ENCODE measurements at places on chromosomes 4 and X.

- no peak for DNase-seq
These were observed 101.0 kb downstream of the ADGRA3 start for GRCh38 chr4:22414833-22415232.

GRCh38 chr4:168264903-168265302, 53.6 kb downstream of the DDX60 start:
- DNase-seq, result no peak

- no peak for DNase-seq
These were observed 591.5 kb upstream of the PITX2 start for GRCh38 chr4:111214371-111214770.

DNA sequence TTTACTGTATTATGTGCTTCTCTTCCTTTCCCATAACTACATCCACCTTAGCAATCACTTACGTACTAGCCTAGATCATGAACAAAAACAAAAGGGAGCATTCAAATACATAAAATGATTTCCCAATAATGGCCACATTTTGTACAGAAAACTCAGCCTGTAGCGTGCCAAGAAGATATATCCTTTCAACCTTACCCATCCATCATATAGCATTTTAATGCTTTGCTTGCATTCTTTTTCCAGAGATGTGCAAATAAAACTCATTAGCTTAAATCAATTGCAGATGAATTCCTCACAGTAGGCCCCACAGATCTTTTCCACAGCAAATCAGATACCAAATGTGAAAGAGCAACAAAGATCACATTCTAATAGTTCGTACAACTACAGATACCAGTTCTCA, 20.8 kb downstream of the GRSF1 start:
- no peak for DNase-seq

GRCh38 chr4:54513204-54513603, 144.6 kb upstream of the KIT start:
- no peak for DNase-seq

- no peak for DNase-seq
These were observed 98.5 kb upstream of the FAM9C start for GRCh38 chrX:13142891-13143290.

DNA sequence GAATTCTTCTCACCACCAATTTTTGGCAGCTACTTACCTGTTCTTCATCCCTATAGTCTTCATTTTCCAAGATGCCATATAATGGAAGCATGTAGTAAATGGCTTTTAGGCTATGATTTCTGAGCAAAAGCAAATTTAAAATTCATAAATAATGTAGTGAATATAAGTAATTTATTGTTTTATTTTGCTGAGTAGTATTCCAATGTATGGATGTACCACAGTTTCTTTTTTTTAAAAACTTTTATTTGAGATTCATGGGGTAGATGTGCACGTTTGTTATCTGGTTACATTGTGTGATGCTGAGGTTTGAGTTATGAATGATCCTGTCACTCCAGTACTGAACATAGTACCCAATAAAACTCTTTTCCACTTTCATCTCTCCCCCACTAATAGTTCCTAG, 369.1 kb downstream of the IL15 start:
- no peak for DNase-seq

DNA sequence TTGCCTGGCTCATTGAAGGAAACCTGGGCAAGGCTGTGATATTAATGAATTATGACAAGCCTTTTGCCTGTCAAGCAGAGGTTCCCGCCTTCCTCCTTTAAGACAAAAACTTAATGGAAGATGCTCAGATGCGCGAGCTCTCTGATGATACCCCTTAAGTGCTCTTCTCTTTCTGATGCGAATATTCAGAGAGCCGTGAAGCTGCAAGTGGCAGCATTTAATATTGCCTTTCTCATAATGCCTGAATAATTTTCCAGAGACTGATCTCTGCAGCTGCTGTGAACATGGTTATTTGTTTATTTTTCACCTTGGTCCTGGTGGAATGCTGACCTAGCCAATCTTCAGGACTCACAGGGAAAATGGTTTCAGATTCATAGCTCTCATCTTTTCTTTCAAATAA, 251.8 kb downstream of the TENM3 start:
- no peak for DNase-seq

DNA sequence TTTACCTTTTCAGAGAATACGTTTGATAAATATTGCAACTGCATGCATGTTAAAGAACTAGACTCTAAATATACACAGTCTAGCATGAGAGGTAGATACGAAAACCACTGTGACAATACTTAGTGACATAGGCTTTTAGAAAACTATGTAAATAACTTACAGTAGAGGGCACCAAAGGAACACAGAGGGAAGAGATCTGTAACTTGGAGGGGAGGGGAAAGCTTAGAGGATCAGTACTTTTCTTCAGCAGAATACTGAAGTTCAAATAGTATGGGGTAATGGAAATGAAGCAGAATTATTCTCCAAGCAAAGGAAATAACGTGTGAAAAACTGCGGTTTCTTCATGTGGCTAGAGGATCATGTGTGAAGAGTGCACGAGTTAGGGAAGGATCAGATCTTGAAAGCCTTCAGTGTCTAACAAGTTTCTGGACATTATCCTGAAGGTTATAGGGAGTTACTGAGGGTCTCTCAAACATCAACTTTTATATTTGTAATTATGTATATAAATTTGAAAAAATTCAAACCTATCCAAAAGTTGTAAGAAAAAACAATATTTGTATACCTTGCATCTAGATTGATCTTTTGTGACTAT, 264.3 kb downstream of the NPFFR2 start:
- no peak for DNase-seq

- no peak for DNase-seq
These were observed 296.1 kb upstream of the LDB2 start for GRCh38 chr4:17194586-17194985.

- no peak for DNase-seq
These were observed 325.9 kb downstream of the EPHA5 start for GRCh38 chr4:65344278-65344825.

DNA sequence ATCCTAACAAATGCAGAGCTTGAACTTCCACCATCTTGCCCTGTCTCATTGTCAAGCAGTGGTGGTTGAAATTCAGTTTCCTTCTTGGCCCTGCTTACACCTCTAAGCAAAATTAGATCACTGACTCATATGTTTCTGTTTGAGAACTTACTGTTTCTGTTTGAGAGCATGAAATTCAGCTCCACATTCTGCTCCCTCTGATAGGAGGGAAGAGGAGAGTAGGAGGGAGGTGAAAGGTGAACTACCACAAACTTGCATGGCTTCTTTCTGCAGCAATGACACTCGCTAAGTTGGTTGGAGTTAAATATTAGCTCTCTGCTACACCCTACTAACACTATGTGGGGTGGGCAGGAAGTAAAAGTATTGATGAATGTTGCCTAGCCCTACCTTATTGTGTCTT, 117.8 kb upstream of the EDA2R start:
- no peak for DNase-seq

- DNase-seq, result peak; percentile 61
These were observed 72.0 kb downstream of the FAT1 start for GRCh38 chr4:186651624-186652023.

DNA sequence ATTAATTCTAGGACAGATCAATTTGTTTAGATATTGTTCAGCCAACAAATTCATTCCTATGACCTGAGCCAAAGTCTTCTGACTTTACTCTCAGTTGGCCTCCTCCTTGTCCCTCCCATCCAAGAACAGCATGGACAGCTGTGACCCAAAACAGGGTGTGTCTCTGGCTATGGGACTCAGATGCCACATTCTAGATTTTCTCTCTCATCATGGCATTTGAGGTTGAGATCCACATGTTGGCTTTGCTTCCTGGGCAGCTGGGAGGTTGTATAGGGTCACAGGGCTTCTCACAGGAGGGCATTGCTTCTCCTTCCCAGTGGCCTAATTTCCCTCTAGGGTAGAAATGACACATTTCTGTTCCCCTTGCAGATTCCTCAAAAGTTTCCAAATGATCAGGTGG, 22.6 kb upstream of the EGF start:
- DNase-seq, result no peak

DNA sequence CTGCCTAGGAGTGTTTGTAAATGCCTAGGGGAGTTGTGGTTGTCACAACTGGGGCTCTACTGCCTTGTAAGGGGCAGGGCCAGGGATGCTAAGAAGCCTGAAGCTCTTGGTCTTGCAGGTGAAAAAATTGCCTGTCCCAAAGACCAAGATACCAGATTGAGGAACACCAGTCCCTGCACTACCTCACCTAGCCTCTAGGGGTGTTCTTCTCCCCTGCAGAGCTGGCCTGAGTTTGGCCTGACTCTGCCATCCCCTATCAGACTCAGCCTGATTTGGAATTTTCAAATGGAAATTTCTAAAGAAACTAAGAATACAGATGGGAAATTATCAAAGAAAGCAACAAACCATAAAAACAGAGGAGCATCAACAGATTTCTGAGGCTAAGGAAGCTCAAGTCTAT, 90.4 kb downstream of the ZC4H2 start:
- no peak for DNase-seq

- no peak for DNase-seq
These were observed 197.2 kb downstream of the NPNT start for GRCh38 chr4:106092361-106093040.

DNA sequence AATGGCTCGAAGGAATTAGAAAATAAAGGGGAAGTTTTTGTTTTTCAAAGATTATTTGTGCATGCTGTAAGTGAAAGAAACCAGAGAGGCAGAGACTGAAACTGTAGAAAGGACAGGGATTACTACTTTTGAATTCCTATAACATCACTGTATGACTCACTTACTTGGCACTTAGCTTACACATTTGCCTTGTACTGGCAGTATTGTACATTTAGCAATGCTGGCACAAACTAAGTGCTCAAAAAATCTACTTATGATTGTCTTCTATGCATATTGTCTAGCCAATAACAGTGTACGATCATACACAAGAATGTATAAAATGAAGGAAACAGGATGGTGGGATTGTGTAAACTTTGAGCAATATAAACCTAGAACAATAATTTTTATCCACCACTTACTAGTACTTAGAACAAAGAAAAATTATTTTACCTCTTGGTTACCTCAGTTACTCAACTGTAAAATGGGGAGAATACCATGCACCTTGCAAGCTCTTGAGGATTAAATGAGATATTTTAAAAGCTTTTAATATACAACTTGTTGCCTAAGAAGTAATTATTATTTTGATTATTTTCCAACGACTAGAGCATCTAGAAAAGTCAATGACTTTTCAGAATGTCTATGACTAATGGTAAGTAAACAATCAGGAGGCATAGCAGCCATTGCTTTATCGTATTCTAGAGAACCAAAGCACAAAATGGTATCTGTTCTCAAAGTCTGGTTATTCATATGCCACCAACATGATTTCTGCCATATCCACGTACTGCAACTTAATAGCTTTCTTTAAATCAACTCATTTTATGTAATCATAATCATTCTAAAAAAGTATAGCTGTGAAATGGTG, 4.7 kb downstream of the FAM120C start:
- DNase-seq, result no peak

DNA sequence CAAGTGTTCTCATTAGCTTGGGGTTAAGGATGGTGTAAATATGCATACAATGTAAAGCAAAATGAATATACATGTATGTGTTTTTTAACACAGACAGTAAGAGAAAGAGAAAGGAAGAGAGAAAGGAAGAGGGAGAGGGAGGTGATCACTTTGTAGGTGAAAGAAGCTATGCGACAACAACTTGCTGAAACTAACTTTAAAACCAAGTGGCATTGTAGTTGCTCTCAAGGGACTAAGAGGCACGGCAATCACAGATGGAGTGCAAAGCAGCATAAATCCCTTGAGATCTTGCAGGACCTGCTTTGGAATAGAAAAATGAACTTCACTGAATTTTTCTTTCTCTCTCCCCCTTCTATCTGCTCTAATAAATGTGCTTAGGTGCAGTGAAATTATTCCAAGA, 1665.0 kb upstream of the TENM3 start:
- no peak for DNase-seq

GRCh38 chr4:4720646-4721045, 138.8 kb upstream of the MSX1 start:
- no peak for DNase-seq

GRCh38 chr4:20621476-20621875, 78.8 kb upstream of the PACRGL start:
- no peak for DNase-seq

- no peak for DNase-seq
These were observed 206.4 kb upstream of the BCOR start for GRCh38 chrX:40304115-40304514.

GRCh38 chrX:120697053-120697452, 67.2 kb upstream of the C1GALT1C1 start:
- no peak for DNase-seq

DNA sequence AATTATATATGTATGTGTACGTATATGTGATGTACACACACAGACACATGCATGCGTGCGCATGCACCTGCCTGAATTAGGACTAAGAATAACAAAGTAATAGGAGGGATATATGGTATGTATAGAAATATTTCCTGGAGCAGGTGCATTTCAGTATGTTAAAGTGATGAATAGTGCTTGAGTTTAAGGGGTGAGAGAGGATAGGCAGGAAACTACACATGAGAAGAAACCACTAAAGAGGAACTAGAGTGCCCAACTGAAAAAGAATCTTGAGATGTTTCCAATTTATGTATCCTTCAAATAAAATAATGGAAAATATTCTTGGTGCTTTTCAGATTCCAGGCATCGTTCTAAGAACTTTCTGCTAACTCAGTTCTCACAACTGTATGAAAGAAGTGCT, 52.6 kb upstream of the UNC5C start:
- DNase-seq, result no peak

- DNase-seq, result no peak
These were observed 3.1 kb upstream of the TSPAN5 start for GRCh38 chr4:98661371-98662054.

DNA sequence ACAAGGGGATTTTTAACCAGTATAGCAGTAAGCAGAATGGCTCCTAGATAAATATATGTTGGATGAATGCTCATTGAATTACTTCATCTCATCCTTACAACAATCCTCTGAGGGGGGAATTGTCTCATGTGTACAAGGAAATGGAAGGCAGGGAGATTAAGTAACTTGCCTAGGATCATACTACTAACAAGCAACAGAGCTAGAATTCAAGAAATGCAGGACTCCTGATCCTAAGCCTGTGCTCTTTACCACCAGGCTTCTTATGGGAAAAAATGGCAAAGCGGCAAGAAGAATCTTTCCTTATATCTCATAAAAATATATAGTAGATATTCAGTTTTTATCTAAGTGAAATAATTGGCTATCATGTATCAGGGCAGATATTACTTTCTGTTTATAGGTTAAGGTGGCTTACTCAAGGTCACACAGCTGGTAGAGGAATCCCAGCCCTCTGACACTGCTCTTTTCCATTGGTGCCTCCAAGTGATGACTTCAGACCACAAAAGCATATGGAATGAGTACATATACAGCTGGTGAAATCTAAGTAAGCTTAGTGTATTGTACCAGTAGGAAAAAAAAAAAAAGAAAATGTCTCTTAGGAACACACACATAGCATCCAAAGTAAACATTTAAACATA, 2.1 kb downstream of the ABHD18 start:
- DNase-seq, result no peak

DNA sequence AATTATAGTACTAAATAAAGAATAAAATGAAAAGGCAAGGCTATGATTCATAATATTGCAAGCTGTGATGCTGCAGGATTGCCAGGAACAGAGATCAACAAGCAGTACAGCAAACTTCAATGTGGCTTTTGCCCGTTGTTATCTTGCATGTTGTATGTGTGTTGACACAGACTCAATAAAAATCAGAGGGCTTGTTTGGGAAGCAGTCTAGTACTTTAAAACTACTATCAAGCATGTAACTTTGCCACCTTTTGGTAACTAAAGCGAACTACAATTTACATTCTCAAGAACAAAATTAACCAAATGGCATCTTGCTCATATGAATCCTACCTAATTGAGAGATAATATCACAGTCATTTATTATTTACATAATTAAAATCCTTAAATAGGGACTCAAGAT, 79.8 kb upstream of the GPM6A start:
- DNase-seq, result no peak

- no peak for DNase-seq
These were observed 114.0 kb downstream of the RBM47 start for GRCh38 chr4:40515398-40516293.

- DNase-seq, result no peak
These were observed 258.0 kb downstream of the COL25A1 start for GRCh38 chr4:109044431-109044830.
